ENCODE measurements at places on chromosomes 7 and 10.

DNA sequence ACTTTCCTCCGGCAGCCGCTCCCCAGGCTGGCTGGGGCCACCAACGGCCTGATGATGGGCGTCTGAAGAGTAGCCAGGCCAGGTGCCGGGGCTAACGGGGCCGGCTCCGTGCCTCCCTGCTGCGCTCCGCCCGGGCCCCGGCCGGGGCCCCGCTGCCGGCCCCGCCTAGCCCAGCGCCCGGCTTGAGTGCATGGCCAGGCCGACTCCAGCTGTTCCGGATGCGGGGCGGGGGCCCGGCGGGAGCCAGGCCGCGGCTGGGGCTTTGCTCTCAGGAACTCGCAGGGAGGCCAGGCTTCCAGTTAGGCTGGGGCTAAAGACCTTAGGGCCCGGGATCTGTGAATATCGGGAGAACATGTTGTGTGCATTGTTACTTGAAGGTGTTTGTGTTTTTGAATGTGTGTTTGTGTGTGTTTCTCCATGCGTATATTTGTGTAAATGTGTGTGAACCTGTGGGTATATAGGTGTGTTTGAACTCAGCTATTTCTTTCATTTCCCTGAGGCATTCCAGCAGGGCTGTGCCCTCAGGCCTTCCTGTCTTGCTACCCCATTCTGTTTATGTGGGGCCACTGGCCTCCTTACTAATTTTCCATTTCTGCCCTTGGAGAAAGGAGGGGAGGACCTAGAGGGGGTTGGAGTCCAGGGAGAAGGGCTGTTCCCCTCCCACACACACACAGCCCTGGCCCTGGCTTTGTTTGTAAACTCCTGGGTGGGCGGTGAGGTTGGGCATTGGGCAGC lies 1.1 kb upstream of the LBX1 start:
- DNase-seq, result no peak

DNA sequence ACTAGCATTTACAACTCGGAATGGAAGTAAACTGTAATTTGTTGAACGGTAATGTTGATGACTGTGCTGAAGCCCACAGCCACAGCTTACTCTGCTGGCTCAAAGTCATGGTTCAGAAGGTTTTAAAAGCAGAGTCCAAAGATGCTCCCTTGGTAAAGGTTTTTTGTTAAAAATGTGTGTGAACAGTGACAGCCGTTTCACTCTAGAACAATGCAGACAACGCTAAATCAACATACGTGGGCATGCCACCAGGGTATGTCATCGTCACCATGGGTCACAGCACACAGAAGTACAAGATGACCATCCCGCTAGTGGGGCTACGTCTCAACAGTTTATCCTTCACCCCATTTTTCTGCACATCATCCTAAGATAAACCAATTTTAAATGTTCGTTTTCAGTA lies 106.5 kb upstream of the LANCL2 start:
- no peak for DNase-seq

- no peak for DNase-seq
Observed at GRCh38 chr7:64618785-64619456, 47.0 kb upstream of the ZNF107 start.

DNA sequence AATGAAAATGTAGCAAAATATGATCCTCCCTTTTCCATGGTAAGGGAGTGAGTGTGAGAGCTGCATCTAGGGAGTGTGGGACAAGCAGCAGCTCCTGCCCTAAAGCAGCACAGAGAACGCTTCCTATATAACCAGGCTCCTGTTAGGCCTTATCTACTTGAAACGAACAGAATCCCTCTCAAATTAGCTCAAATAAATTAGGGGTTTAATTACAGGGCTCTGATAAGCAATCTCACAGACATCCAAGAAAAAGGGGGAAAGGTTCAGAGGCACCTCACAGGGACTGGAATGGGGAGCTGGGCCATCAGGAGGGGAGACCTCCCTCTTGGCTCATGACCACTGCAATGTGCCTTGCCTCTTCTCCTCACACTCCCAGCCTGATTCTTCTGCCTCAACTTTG lies 57.9 kb downstream of the PLPP4 start:
- DNase-seq, result no peak

GRCh38 chr10:11813855-11814567 lies 9.1 kb upstream of the PROSER2 start:
- DNase-seq, result no peak

- no peak for DNase-seq
Observed at GRCh38 chr10:22761569-22762220, 47.3 kb upstream of the PIP4K2A start.

DNA sequence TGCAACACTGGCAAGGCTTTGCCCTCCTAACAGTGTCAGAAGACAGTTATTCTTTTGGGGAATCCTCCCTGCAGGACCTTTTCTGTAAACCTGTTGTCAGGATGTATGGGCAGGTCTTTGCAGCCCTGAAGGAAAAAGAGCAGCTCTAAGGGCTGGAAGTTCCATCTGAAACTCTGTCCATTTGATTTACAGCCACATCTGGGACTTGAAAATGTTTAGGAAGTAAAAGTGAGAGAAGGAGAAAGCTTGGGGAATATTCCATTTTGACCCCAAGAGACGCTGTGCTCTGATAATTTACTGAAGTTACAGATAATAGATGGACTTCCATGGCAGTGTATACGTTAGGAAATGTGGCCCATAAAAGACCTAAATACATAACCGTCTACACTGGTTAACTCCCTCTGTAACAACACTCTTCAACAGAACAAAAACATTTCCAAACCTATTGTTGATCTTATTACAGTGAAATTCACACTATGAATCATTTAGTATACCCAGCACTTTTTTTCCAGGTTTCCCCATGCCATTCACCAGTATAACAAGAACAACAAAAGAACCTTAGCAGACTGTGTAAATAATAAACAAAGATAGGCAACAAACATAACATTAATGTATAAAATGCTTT lies 89.1 kb downstream of the KIAA1549 start:
- DNase-seq, result no peak

- DNase-seq, result no peak
Observed at GRCh38 chr10:16030562-16030961, 170.3 kb upstream of the MINDY3 start.

DNA sequence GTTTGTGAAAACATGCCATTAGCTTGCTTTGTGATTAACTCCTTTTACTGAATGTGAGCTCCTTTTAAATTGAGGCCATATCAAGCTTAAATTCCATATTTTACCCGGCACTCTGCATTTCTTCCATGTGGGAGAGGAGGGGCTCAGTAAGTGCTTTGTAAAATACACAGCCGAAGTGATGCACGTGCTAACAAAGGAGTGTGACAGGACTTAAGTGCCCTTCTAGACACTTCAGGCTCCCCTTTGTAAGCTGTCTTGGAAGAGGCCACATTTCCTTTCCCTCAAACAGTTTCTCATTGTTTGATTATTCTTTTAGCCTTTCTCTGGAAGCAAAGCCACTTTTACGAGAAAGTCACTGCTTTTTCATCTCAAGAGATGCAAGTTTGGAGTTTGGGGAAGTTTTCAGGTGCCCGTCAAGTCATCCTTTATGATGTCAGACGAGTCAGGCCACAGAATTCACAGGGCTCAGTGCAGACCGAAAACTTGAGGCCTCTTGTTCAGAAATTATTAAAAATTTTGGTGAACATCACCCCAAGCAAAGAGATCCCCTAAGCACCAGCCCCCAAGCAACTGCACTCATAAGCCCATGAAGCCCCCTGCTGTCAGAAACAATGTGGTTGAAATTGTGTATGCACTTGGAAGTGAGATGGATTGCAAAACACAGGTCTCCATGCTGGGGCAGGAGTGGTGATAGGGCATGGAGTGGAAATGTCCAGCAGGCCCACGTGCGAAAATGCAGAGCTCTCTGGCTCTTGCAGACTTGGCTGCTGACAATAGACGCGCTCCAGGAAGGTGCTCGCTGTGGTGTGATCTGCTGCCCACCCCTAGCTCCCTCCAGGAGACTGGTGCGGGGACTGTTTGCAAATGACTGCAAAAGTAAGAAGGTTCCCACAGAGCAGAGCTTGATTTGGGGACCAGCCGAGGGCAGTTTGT lies 11.5 kb downstream of the IKZF1 start:
- DNase-seq, result no peak

DNA sequence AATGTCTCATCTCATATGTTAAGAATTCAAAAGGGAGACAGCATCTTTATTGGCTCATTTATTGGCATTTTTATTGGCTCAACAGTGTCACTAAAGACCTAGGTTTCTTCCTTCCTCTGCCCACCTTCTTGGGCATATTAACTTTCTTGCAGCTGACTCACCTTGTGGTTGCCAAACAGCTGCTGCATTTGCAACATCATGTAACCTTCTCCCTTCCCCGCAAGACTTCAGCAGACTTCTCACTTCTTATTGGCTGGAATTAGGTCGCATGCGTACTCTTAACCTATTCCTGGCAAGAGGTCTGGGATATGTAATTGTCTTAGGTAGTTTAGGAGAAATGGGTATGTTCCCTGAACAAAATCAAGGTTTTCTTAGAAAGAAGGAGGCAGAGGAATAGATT lies 263.2 kb downstream of the POU6F2 start:
- DNase-seq, result no peak

DNA sequence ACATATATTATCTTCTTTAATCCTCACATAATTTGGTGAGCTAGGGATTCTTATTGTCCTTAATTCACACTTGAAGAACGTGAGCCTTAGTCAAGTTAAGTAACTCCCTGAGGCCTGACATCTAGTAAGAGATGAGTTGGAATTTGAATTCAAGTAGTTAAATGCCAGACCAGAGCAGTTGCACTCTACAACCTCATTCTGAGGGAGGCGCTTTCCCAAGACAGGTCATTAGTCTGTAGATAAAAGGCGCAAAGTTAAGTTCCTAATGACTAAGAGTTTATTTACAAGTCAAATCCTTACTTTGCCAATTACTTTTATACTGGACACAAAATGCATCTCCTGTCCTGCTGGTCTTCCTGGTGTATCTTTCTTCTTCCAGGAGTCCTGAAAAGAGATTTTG lies 3.6 kb upstream of the EXOC6 start:
- DNase-seq, result no peak

Data from stimulated activated CD8-positive, alpha-beta memory T cell treated with anti-CD3 and anti-CD28 coated beads, Interleukin-15, amount 100 ng/mL, for 1 hour (primary cell).